NT2/D1 (cell line): ENCODE measurements at places on chromosomes 4 and X.

- DNase-seq, result no peak
Observed at GRCh38 chr4:112735474-112735951, 98.6 kb downstream of the LARP7 start.

DNA sequence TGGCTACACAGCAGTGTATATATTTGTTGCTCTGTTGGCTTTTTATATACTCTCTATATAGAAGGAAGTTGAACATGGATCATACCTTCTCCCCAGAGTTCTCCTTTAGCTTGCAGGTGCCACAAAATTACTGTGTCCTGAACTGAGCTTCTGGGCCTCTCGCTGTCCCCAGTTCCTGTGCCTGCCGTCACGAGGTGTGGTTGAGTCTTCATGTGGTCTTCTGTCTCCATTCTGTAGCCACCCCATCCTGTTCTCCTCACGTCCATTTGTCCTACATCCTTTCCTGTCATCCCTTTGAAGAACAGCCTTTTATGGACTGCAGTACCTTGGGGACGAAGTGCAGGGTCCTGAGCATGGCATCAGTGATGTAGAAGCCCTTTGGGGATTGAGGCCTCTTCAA, 14.5 kb downstream of the TMEM131L start:
- DNase-seq, result no peak

DNA sequence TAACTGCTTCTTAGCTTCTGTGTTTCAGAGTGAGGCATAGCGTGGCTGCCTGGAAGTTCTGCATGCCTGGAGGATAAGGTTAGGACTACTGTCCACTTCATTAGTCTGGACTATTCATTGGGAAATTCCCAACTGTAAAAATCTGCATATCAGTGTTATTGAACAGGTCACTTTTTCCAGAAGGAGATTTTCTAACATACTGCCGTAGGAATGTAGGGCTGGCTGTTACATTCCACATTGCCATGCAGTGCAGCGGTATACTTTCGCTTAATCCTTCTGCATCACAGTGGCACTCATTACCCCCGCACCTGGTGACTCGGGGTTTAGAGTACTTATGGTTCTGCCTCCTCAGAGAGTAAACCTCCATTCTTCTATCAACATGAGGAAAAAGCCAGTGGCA, 104.6 kb downstream of the NPFFR2 start:
- DNase-seq, result peak; percentile 18

DNA sequence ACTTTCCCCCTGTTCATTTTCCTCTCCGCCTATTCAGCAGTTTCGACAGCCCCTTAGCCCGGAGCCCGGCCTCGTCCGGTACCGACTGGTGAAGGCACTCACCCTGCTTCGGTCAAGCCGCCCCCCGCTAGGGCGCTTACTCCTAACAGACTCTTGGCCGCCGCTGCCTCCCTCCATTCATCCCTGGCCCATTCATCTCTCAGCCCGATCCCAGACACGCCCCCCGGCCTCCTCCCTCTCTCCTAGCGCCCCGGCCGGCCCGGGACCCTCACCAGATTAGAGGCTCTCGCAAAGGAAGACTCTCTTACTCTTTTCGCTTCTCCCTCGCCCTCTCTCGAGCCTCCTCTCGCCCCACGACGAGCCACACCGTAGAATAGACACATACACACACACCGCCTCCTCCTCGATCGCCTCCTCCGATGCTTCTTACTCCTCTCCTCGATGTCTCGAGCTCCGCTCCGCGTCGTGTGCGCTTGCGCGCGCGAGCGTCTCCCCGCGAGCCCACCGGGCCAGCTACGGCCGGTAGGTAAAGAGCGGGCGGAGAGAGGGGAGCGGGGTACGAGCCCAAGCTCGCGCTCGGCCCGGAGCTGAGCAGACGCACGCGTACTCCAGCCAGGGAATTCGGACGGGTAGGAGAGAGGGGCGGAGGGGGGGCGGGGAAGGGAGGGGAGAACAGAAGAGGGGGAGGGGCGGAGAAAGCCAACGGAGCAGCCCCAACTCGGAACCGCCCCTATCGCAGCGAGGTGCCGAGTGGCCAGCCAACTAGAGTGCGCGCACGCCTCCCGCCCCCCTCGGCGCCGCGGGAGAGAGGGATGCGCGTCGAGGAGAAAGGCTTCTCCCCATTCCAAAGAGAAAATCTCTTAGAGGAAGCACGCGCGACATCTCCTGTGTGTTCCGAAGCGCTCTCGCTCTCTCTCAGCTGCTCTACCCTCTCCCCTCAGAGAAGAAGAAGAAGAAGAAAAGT, at the start of gene WNK3:
Gene WNK3 (minus strand): TSS at position 633 of the 964 bp plus-strand sequence.
- DNase-seq, result peak; percentile 82

DNA sequence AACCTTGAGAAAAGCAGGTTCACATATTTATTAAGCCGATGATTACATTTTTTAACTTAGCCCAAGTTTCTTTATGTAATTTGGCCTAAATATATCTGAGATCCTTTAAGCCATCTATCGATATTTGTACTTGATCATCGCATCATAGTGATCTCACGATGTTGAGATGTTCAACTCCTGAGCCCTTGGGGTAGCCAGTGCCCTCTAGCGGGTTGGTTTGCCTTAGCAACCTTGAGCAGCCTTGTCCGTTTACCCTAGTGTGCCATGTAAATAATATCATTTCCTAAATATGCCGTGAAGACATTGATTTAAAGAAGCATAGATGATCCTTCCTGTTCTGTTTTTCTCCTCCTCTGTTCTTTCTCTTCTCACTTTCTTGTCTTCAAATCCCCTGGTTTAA, 432.2 kb downstream of the RPA4 start:
- no peak for DNase-seq

- peak; percentile 87 for DNase-seq
Observed at GRCh38 chrX:54358424-54359211, 772 bp upstream of the WNK3 start.

DNA sequence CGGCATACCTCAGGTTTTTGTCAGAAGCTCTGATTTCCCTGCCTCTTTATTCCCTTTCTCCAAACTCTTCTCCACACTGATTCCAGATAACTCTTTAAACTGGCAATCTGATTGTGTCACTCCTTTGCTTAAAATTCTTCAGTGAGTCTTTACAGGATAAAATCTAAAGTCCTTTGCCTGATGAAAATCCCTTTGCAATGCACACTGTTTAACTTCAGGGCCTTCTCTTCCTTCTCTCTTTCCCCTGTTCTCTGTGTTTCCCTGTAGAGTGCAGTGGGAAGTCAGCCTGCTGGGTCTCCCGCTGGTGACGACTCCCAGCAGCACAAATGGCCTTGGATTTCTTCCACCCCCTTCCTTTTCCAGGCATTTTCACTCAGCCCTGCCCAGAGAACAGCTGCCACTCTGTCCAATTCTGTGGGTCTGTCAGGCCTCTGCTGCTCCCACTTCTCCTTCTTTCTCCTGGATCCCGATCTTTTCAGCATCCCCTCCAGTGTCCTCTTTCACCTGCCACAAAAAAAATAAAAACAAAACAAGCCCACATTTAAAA, 189.9 kb upstream of the NWD2 start:
- no peak for DNase-seq

DNA sequence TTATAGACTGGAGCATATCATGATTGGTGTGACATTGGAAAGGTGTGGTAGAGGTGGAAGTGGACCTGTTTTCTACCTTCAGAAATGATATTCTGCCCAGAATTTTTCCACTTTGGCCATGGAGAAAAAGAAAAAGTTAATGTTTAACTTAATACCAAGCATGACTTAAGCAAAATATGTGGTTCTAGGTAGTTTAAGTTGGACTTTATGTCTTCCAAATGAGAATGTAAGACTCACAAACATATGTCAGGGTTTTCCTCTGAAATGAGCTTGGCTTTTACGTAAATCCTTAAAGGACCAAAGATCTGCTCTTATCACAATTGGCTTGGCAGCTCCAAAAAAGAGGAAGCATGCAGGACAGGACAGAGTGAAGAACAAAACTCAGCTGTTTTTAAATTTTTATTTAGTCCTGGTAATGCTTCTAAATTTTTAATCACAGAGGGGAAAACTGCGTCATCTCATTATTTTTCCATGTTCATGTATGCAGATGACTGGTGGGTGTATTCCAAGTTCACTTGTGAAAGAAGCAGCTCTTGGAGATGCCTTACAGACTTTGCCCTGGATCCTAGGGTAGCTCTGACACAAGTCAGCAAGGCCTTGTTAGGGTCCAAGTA, 98.2 kb downstream of the ANK2 start:
- no peak for DNase-seq

DNA sequence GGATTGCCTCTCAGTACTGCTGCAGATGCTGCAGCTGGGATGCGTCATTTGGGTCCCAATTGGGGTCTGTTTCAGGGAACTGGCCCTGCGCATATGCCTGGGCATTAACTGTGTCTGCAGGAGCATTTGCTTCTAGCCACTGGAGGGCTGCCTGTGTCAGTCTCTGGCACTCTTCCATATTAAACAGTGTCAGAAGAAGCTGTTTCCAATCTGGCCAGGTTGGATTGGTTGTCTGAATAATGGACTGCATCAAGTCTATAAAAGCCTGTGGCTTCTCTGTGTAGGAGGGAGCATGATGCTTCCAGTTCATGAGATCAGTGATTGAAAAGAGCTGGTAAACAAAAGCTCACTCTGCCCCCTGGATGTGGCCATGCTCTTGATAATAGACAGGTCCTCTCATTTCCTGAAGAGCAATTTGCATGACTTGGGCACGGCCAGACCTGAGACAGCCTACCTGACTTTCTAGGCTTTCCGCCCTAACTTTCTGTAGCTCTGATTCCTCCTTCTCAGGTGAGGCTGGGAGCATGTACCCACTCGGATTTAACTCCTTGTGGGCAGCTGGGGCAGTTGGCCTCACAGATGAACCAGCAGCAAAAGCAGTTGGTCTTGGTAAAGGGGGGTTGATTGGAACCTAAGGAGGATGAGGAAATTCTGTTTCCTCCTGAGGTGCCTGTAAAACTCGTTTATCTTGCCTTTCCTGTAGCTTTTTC, 29.2 kb downstream of the SULT1E1 start:
- no peak for DNase-seq

DNA sequence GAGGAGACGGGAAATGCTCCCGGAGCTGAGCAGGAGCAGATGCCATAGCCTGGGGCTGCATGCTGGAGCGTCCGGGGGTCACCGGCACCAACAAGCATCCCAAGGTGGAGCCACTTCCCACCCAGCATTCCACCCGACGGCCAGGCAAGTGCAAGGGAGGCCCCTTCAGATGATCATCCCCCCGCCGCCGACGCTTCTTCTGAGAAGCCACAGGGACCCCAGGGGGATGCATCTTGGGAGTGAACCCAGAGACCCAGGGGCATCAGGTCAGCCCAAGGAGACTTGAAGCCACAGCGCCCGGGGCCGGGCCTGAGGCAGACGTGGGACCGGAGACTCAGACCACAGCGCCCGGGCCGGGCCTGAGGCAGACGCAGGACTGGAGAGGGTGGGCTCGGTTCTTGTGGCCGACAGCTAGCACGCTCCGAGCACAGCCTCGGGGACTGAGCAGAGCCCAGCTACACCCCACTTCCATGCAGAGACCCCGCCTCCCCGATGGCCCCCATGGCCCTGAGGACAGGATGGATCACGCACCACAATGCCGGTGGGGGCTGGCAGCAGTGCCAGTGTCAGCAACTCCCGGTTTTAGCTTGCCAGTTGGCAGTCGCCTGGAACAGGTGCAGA, 33.0 kb upstream of the CPLX1 start:
- DNase-seq, result no peak

- DNase-seq, result no peak
Observed at GRCh38 chr4:102713096-102713495, 47.7 kb downstream of the MANBA start.

DNA sequence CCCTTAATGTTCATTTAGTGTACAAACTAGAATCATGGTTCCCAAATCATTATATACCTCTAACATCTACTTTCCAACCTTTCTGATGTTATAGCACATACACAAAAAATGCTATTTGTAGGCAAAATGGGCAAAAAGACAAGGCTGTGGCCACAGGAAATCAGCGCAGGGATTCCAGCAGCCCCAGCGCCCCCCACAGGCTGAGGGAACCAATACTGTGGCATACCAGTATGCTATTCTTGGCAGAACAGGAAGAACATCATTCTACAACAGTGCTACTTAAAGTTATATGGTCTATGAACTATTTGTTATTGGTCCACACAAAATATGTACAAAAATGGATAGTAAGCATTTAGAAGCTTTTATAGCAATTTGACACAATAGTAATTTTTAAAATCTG, 25.3 kb downstream of the STEEP1 start:
- DNase-seq, result no peak

DNA sequence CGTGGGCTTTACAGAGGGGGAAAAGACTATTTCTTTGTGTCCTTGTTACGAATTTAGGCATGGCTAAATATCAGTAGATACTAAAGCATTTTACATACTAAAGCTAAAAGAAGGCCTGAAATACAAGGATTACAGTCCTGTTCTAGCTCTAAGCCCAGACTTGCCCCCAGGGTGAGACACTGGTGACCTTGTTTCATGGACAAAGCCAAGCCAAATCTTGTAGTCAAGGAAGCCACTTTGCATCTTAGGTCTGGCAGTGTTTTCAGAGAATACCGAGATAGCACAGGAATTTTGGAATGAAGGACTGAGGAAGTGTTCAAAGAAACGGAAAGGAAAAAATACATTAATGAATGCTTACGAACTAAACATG, 733 bp upstream of the G3BP2 start:
- DNase-seq, result peak; percentile 3

DNA sequence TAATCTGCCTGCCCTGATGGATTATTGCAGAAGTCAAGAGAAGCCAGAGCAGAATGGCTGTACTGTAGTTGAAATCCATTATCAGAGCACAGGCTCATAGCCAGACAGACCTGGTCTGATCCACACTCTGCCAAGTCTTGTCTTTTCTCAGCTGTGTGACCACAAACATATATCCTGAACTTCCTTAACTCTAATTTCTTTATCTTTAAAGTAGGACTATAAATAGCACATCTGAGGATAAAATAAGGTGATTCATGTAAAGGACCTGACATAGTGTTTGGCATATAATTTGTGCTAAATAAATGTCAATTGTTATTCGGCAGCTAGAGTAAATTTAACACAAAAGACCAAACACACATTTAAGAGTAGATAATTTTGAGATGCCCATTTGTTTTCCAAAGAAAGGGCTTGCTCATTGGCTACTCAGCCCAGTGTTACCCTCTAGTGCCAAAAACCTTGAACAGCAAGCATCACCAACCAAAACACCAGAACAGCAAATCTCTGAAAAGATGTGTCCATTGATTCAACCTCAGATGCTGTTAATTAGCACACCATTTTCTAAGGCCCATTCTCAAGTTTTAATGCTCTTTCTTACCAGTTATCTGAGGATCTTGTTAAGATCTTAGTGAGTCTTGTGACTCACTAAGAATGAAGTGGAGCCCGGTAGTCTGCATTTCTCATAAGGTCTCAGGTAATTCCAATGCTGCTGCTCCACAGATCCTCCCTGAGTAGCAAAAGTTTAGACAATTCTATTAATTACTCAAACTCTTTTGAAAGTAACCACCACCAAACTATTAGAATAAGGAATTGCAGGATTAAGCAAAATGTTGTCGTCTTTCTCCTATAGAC, 108.8 kb downstream of the HHIP start:
- DNase-seq, result peak; percentile 8
